ENCODE measurements at places on chromosomes 3 and 15.
A peak's percentile ranks its signal among the peaks of the same experiment; 100 is the strongest.

DNA sequence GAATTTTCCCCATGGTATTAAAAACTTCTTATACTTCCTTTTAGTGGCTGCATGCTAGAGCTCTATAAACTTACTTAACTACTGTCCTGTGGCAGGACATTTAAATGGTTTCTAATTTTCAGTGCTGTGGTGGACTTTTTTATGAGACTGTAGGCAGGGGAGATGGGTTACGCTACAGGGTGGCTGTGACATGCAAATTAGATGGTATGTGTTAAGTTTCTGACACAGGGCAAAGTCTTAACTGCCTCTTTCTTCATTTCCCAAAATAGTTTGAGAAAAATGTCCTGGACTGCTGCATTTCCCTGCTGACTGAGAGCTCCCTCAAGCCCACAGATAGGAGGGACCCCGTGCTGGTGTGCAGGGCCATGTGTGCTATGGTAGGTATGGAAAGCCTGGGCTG lies 22.0 kb downstream of the TGM4 start:
- DNase-seq: no peak

DNA sequence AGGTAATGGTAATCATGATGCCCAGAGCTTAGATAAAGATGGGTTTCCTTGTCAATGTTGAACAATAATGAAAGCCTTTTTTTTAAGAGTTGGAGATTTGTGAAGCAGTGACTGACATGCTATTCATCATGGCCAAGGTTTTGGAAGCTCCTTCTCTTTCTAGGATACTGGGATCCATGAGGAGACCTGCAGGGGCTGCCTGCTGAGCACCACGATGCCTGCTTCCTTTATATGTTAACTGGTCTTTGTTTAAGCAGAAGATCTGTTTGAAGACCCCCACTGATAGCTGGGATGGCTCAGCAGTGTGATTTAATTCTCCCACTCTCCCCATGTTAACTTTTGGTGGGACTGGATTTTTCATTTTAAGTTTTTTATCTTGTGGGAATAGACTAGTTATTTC lies 15.8 kb downstream of the RBP1 start:
- DNase-seq: no peak

DNA sequence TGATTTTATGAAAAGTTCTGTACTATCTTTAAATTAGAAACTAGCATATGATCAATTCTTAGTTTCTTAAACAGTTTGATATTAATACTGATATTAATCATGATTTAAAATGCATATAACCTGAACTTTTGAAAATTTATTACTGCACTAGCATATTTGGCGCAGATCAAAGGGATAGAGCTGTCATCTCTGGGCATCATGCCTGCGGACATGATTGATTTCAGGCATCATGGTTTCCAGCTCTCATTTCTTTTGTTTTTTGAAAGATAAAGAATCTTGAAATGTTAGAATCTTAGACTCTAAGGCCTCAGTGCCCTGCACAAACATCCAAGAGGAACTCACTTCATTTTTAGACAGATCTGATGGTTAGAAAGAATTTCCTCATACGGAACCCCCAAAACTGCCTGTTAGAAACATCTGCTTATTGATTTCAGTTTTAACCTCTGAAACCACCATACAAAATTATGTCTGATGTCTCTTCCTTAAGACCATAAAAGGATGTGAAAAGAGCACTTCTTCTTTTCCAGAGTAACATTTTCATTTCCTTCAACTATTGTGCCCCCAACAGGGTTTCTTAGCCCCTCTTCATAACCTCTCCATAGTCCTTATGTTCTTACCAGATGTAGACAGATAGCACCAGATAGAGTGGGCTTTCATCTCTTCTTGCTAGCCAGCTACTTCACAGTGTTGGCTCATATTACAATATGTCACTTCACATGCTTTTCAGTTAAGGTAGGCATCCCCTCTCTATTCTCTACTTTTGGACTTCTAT lies 110.8 kb downstream of the BBX start:
- DNase-seq: no peak

GRCh38 chr3:177424521-177424920 lies 227.2 kb upstream of the TBL1XR1 start:
- no peak for DNase-seq

GRCh38 chr3:111732252-111732879 lies 126.7 kb upstream of the PHLDB2 start:
- DNase-seq: no peak

GRCh38 chr3:45131201-45131600 lies 15.0 kb downstream of the CDCP1 start:
- DNase-seq: no peak

GRCh38 chr3:132004571-132004970 lies 30.2 kb downstream of the CPNE4 start:
- no peak for DNase-seq

DNA sequence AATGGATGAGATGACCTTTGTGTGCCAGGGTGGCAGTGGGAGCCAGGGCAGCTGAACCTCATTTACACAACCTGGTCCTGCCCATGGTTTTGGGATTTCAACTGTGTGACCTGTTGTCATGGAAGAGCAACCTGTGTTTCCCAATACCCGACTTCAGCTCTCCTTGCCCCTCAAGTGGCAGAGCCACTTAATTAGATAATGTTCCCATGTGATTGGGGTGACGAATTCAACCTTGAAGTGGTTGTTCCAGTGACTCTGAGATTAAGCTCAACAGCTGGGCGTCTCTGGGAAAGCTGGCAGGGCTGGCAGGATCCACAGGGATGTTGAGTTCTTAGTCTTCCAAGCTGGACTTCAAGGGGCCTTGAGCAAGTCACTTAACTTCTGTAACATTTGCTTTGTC lies 71.0 kb downstream of the THSD4 start:
- DNase-seq: no peak

GRCh38 chr3:183253528-183254486 lies 754 bp downstream of the B3GNT5 start:
- peak; percentile 64 for DNase-seq

- no peak for DNase-seq
Measured at GRCh38 chr3:63709576-63709975, 57.1 kb downstream of the SNTN start.

GRCh38 chr3:71425491-71426071 lies 157.9 kb downstream of the FOXP1 start:
- DNase-seq: no peak

GRCh38 chr15:99128411-99128810 lies 23.5 kb downstream of the SYNM start:
- no peak for DNase-seq

DNA sequence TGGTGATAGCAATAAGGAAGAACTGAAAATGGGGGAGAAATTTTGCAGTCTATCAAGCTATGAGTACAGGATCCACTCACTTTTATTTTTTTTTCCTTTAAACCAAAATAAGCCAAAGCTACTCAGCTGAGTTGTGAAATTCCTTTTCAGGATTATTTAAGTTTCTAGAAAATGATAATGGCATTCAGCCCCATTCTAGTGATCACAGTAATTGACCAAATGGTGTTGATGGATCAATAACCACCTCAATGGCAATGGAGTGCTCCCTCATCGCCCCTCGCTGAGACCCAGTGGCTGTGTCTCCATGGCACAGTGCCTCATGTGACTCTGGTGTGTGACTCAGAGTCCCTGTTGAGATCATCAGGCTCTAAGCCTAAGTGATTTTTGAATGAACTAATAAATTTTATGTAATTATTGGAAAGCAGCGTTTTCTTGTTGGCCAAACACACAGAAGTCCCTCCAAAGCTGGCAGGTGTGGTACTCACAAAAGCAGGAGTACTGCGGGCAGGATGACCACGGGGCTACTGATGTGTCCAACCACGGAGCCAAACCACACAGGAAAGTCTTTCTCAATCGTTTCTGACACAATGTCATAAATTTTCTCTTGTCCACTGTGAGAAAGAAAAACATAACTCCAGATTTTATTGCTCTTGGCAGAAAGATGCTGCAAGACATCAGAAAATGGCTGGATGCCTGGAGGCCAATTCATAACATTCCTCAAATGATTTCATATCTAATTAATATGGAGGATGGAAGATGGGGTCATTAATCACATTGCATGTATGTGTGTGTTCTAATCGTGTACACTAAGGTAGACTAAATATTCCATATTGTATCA lies 14.4 kb upstream of the STARD5 start:
- no peak for DNase-seq

DNA sequence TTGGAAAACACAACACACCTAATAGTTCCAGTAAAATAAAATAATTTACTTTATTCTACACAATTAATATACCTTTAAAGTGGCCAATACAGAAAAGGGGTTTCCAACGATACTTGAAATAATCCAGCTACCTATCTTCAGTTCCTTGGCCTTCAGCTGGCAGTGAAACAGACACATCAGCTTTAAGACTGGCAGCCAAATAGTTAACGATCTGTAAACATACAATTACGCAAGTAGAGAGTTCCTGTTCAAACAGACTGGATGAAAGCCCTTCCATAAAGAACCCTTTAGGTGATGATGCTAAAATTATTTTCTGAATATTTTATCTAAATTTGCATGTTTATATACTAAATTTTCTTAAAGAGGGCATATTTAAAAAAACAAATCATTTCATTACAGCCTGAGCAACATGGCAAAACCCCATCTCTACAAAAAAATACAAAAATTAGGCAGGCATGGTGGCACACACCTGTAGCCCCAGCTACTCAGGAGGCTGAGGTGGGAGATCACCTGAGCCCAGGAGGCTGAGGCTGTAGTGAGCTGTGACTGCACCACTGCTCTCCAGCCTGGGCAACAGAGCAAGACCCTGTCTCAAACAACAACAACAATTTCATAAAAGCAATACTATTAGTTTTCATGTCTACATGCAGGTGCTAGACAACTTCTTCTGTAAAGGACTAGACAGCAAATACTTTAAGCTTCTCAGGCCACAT lies 12.9 kb downstream of the DYNC1LI1 start:
- DNase-seq: no peak

DNA sequence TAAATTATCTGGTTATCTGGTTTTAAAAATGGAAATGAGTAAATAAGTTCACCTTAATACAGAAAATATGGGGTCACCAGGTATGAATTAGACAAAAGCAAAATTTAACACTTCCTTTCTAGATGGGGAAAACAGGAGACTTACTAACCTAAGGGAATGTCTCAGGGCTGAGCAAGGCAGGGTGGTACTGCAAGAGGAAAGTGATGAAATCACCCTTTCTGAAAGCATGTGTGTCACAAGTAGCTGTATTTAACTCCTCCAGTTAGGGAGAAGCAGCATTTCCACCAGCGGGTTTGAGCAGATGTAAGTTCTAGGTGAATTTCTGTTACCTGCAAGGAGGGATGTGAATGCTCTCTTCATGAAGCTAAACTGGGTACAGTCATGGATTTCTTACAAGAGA lies 629.1 kb downstream of the MECOM start:
- DNase-seq: no peak

DNA sequence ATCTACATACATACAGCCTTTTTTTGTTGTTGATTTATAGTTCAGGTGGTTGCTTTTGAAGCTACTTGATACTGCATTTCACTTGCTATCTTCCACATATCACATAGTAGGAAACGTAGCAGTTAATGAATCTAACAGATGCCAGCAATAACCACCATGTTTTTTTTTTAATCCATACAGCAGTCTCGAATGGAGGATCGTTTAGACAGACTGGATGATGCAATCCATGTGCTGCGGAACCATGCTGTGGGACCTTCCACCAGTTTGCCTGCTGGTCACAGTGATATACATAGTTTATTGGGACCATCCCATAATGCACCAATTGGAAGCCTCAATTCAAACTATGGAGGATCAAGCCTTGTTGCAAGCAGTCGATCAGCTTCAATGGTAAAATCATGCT lies 123.2 kb upstream of the CGNL1 start:
- DNase-seq: no peak
